ENCODE measurements at places on chromosomes 1 and 21. TPM values are rescaled to one million over a fixed set of nuclear protein-coding genes. Genes with fewer than 3 reads are reported as not detected.

- DNase-seq, result no peak
- no peak overlapping the region for H3K27ac ChIP-seq
- no peaks in the 10 kb centered on the region for H3K36me3 ChIP-seq
- H3K4me3 ChIP-seq, result no peak overlapping the region
- no peaks in the 10 kb centered on the region for H3K27me3 ChIP-seq
Measured at GRCh38 chr1:78091215-78091813, 45.5 kb downstream of the GIPC2 start.

GRCh38 chr1:38915352-38915948 is 26.2 kb downstream of the RHBDL2 start:
- no peak overlapping the region for H3K4me3 ChIP-seq
- H3K36me3 ChIP-seq, result no peaks in the 10 kb centered on the region
- no peak overlapping the region for H3K27ac ChIP-seq
- DNase-seq, result no peak

DNA sequence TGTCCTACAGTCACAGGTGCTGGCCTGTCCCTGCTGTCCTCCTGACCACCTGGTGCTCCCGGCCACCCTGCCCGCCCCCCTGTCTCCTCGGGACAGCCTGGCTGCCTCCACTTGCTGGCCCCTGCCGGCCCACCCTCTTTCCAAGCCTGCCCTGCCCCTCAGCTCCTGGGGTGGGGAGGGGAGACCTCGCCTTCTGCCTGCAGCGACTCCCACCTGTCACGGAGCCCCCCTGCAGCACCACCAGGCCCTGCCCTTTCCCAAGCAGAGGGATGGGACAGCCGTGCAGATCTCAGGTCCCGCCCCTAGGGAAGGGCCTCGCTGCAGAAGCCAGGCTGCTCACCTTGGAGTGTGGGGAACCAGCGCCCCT is 7.5 kb downstream of the LRRC3 start:
- H3K27me3 ChIP-seq, result no peaks in the 10 kb centered on the region
- H3K4me3 ChIP-seq, result no peak overlapping the region
- no peak for DNase-seq
- no peak overlapping the region for H3K27ac ChIP-seq

Gene ALG14
- 0.52 TPM for total RNA-seq

Gene CLDN8
- total RNA-seq, result not detected

Gene ADAMTS4
- total RNA-seq, result 0.60 TPM

Measured in CD4-positive, alpha-beta T cell (primary cell).